ENCODE measurements at places on chromosomes 1 and 21. TPM values are rescaled to one million over a fixed set of nuclear protein-coding genes. Genes with fewer than 3 reads are reported as not detected.

DNA sequence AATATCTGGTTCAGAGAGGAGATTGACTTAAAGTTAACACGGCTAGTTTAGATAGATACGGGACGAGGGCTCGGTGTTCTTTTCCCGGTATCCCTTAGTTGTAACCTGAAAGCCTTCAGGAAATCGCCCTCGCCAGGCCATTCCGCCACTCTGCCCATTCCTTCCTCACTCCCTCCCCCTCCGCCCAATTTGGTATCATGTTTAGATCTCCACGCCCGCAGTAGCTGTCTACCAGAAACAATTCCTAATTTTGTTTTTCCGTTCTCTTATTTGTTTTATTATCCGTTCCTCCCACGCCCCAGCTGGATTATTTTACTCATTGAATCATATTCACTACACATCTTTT lies 685 bp upstream of the VAMP4 start:
- no peak for DNase-seq

GRCh38 chr1:236951672-236952071 lies 52.6 kb downstream of the MT1HL1 start:
- no peak for DNase-seq

DNA sequence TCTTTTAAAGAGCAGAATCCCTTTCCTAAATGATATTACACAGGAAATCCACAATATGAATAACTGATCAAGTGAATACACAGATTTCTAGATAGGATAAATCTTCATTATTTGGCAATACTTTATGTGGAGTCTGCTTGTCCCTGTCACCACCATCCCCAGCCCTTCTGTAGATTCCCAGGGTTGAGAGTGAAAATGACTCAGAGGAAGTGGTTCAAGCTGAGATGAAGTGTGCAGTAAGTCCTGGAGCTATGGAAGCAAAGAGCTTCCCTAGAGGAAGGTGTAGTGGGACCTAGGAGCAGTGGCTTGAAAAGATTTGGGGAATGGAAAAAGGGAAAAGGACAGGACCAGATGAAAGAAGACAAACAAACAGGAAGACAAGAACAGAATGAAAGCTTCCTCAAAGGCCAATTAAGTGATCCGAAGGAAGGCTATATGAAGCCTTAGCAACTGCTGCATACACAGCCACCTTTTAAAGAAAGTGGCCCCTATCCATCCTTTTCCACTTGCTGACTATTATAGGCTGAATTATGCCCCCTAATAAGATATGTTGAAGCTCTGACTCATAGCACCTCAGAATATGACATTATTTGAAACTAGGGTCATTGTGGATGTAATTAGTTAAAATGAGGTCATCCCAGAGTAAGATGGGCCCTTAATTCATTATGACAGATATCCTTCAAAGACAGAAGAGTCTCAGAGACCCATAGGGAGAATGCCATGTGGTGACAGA lies 96.5 kb upstream of the CAMK1G start:
- no peak for DNase-seq

GRCh38 chr1:78958711-78959110 lies 47.8 kb downstream of the ADGRL4 start:
- DNase-seq = no peak

- DNase-seq = no peak
These were observed 57.6 kb downstream of the RIMS3 start for GRCh38 chr1:40607921-40608320.

DNA sequence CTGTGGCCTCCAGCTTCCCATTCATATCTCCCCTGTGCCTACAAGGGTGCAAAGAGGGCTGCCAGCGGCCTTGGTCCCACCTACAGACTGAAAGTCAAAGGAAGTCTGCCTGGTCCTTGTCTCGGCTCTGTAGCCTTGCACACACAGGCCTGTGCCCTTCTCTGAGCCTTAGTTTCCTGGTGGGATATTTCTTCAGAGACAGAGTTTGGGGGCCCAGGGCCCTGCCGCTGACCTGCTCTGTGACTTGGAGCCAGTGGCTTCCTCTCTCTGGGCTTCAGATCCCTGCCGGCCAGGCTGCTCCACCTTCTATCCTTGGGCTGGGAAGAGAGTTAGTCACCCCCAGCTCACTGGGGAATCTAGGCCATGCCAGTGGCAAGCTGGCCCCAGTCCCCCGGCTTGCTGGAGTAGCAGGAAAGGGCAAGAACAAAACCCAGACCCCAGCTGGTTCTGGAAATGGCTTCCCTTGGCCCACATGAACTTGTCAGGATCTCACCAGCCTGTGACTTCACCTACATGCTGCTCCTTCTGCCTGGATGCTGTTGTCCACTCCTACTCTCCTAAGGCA lies 1.0 kb upstream of the TMEM61 start:
- no peak for DNase-seq

The MAST2 gene
- 39.6 TPM for total RNA-seq

The CD1B gene
- not detected for total RNA-seq

DNA sequence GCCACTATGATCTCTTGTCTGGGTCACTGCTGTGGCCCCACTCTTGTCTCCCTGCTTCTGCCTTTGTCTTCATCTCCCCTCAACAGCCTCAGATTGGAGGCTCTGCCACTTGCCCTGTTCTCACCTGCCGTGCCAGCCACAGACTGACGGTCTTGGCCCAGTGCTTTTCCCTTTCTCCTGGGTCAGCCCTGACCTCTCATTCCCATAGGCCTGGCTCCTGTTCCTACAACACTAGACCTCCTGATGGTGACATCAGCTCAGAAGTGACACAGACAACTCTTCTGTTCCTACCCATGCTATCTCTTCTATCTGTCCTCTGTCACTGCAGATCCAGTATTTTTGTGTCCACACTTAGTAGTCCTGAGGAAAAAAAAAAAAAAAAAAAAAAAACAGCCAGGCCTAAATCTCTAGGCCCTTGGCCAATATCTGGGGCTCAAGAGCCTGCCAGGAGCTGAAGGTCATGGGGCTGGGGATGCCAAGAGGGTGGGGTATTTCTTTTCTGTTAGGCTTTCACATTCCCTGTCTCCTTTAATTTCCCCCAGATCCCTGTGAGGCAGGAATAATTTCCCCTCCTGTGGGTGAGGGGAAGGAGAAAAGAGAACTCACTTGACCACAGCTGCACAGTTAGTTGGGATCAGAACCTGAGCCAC lies 42.0 kb upstream of the FOXO6 start:
- DNase-seq = no peak

DNA sequence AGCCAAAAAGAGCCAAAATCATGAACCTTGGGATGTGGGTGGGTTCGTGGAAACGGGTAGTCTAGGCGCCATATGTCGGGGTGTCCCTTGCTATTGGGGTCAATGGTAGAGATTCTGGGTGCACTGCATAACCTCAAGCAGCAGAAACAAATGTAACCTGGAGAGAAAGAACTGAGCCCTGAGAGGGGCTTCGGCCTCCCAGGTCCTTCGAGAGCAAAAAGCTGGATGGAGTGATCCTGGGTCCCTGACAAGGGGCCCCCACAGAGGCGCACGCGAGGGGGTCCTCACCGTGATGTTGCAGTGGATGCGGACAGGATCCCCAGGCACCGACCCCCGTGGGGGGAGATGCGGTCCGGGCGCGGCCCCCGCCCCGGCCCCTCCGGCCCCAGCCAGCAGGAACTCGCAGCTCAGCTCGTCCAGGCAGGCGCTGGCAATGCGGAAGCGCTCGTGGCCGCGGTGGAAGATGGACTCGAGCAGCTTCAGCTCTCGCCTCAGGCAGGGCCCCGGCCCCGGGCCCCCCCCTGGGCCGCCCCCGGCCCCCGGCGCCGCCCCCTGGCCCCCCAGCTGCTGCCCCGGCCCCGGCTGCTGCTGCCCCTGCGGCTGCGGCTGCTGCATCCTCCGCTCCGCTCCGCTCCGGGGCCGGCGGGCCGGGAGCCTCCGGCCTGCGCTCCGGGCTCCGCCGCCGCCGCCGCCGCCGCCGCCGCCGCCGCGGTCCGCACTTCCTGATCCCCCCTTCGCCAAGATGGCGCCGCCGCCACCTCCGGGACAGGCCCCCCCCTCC lies at the start of gene UBE2Q1:
Gene UBE2Q1, minus strand, starts transcription at position 724 of the 781 bp plus-strand sequence. Its CDS starts 109 bp downstream, at position 615.
- peak; percentile 39 for DNase-seq

- DNase-seq = no peak
These were observed 69.6 kb downstream of the GBP6 start for GRCh38 chr1:89433421-89433820.
